ENCODE measurements at places on chromosomes 6 and 20. TPM values are rescaled to one million over a fixed set of nuclear protein-coding genes. Genes with fewer than 3 reads are reported as not detected.

Gene TREML2
- total RNA-seq: 8.2 TPM

Gene ADAM33
- not detected for total RNA-seq

Gene PRR18
- 0.23 TPM for total RNA-seq

Gene ABCC10
- 27.5 TPM for total RNA-seq

Gene HNF4A
- not detected for total RNA-seq

Gene TJAP1
- total RNA-seq: 30.2 TPM

Gene GJA1
- total RNA-seq: not detected

Gene APCDD1L
- total RNA-seq: not detected

Gene CCDC167
- 68.1 TPM for total RNA-seq

Gene ZC3H12D
- total RNA-seq: 37.7 TPM

Gene MCHR2
- not detected for total RNA-seq
